Thoracic aorta (tissue), 2 donors: ENCODE measurements at places on chromosomes 13 and 19. TPM values are rescaled to one million over a fixed set of nuclear protein-coding genes. Genes with fewer than 3 reads are reported as not detected.

CLN5 gene
- 21.4 TPM for total RNA-seq

LIM2 gene
- not detected for total RNA-seq

CPT1C gene
- 3.9 TPM for total RNA-seq

MUC16 gene
- not detected for total RNA-seq

ZNF416 gene
- total RNA-seq: 4.1 TPM

PRRG2 gene
- total RNA-seq: not detected

FGF22 gene
- total RNA-seq: 0.56 TPM

IZUMO4 gene
- total RNA-seq: 3.1 TPM

CBLC gene
- total RNA-seq: 0.42 TPM

NLRP5 gene
- not detected for total RNA-seq

PKN1 gene
- 93.8 TPM for total RNA-seq

ODAD3 gene
- 2.0 TPM for total RNA-seq

CAPN12 gene
- 0.81 TPM for total RNA-seq

CBARP gene
- 1.9 TPM for total RNA-seq

ZNF266 gene
- total RNA-seq: 28.2 TPM

DENND1C gene
- total RNA-seq: 3.9 TPM

SKA3 gene
- total RNA-seq: not detected

ZNF547 gene
- total RNA-seq: 0.68 TPM

LENG9 gene
- 14.4 TPM for total RNA-seq

ZNF599 gene
- 5.1 TPM for total RNA-seq

TLE5 gene
- 346 TPM for total RNA-seq

TEX29 gene
- not detected for total RNA-seq

URAD gene
- total RNA-seq: not detected

FCAR gene
- total RNA-seq: 7.1 TPM

NDUFB7 gene
- 179 TPM for total RNA-seq

ZNF528 gene
- 31.7 TPM for total RNA-seq

ADGRE1 gene
- total RNA-seq: 0.42 TPM

CCL25 gene
- total RNA-seq: not detected

TRPC4 gene
- 7.6 TPM for total RNA-seq

OR7A5 gene
- not detected for total RNA-seq

ANO8 gene
- 9.5 TPM for total RNA-seq

GPR108 gene
- 84.2 TPM for total RNA-seq

ZNF85 gene
- 10.2 TPM for total RNA-seq

PSG3 gene
- total RNA-seq: not detected

ATP4A gene
- total RNA-seq: not detected

EID2 gene
- total RNA-seq: 11.4 TPM

VSTM1 gene
- not detected for total RNA-seq

PDCD5 gene
- total RNA-seq: 76.0 TPM

CRLF1 gene
- total RNA-seq: 85.9 TPM

ARID3A gene
- total RNA-seq: 3.3 TPM

ZNF439 gene
- total RNA-seq: 28.2 TPM
